Mammary microvascular endothelial cell (primary cell): ENCODE measurements at places on chromosomes 1 and 21. TPM values are rescaled to one million over a fixed set of nuclear protein-coding genes. Genes with fewer than 3 reads are reported as not detected.

SLAMF7 gene
- total RNA-seq, result not detected in 2 replicates

PCAT6 gene
- total RNA-seq, result not detected in 2 replicates

TEKT2 gene
- total RNA-seq, result 0.07 and 0.30 TPM in 2 replicates

SLC22A15 gene
- not detected in 2 replicates for total RNA-seq

KAZN gene
- 2.3 and 3.2 TPM in 2 replicates for total RNA-seq

DRAXIN gene
- 0.25 and 0.27 TPM in 2 replicates for total RNA-seq

SPRR3 gene
- total RNA-seq, result not detected in 2 replicates

OR2L8 gene
- not detected in 2 replicates for total RNA-seq

PINK1 gene
- 33.5 and 36.4 TPM in 2 replicates for total RNA-seq

OR2G6 gene
- total RNA-seq, result not detected in 2 replicates

BRDT gene
- not detected in 2 replicates for total RNA-seq

PRR9 gene
- not detected in 2 replicates for total RNA-seq

WNT3A gene
- total RNA-seq, result not detected in 2 replicates

RASSF5 gene
- total RNA-seq, result 0.07 and 0.39 TPM in 2 replicates

SPRR1B gene
- total RNA-seq, result not detected in 2 replicates

NECTIN4 gene
- 0.47 and 0.54 TPM in 2 replicates for total RNA-seq

EIF2D gene
- total RNA-seq, result 58.6 and 59.4 TPM in 2 replicates

PCSK9 gene
- total RNA-seq, result 0.10 and 0.33 TPM in 2 replicates

APOBEC4 gene
- not detected in 2 replicates for total RNA-seq

TLCD4 gene
- total RNA-seq, result 0.07 and 0.10 TPM in 2 replicates

KRTAP10-9 gene
- total RNA-seq, result not detected in 2 replicates

FCMR gene
- 0.13 TPM in 1 of 2 replicates, not detected in the other for total RNA-seq

ATP6V1G3 gene
- total RNA-seq, result not detected in 2 replicates

KCNA2 gene
- not detected in 2 replicates for total RNA-seq

C1orf56 gene
- total RNA-seq, result 2.5 and 3.9 TPM in 2 replicates

KIF2C gene
- total RNA-seq, result 40.8 and 41.4 TPM in 2 replicates

CDK18 gene
- total RNA-seq, result 0.15 and 1.4 TPM in 2 replicates

F5 gene
- total RNA-seq, result not detected in 2 replicates

CTTNBP2NL gene
- total RNA-seq, result 23.7 and 26.2 TPM in 2 replicates

NBPF4 gene
- total RNA-seq, result not detected in 2 replicates

KIAA0040 gene
- 12.7 and 16.5 TPM in 2 replicates for total RNA-seq

XKR8 gene
- total RNA-seq, result 12.5 and 13.3 TPM in 2 replicates

CDA gene
- 0.13 and 1.1 TPM in 2 replicates for total RNA-seq

DNAJC28 gene
- total RNA-seq, result 0.64 and 2.8 TPM in 2 replicates

SAMD13 gene
- 2.7 and 2.9 TPM in 2 replicates for total RNA-seq

S100A16 gene
- total RNA-seq, result 728 and 751 TPM in 2 replicates

UBE2Q1 gene
- total RNA-seq, result 34.3 and 36.7 TPM in 2 replicates

C1orf115 gene
- total RNA-seq, result 27.5 and 28.4 TPM in 2 replicates

HCN3 gene
- total RNA-seq, result 0.20 TPM in 2 replicates

APCS gene
- not detected in 2 replicates for total RNA-seq

CCDC185 gene
- not detected in 2 replicates for total RNA-seq

C1QA gene
- total RNA-seq, result not detected in 2 replicates

CNKSR1 gene
- not detected in 2 replicates for total RNA-seq
